ENCODE measurements at places on chromosomes 7 and 10. TPM values are rescaled to one million over a fixed set of nuclear protein-coding genes. Genes with fewer than 3 reads are reported as not detected.

The NODAL gene
- total RNA-seq: not detected

The ANXA8L1 gene
- total RNA-seq: 10.3 TPM

The RTKN2 gene
- total RNA-seq: 7.2 TPM

The ALOX5 gene
- total RNA-seq: not detected

The HNRNPA2B1 gene
- 107 TPM for total RNA-seq

The OR2A12 gene
- total RNA-seq: not detected

The ERCC6 gene
- total RNA-seq: 14.0 TPM

The SPDYE6 gene
- not detected for total RNA-seq
